T-helper 17 cell (primary cell): ENCODE measurements at places on chromosomes 4 and X. TPM values are rescaled to one million over a fixed set of nuclear protein-coding genes. Genes with fewer than 3 reads are reported as not detected.

- peaks cover 31% of the 10 kb centered on the region for H3K27me3 ChIP-seq
- no peak overlapping the region for H3K27ac ChIP-seq
- DNase-seq = no peak
- H3K4me1 ChIP-seq = no peaks in the 10 kb centered on the region
- no peak overlapping the region for H3K4me3 ChIP-seq
Measured at GRCh38 chr4:52098618-52099017, 47.5 kb downstream of the SPATA18 start.

The GDPD2 gene
- total RNA-seq = not detected

- no peaks in the 10 kb centered on the region for H3K27me3 ChIP-seq
- no peaks in the 10 kb centered on the region for H3K4me1 ChIP-seq
- no peak overlapping the region for H3K4me3 ChIP-seq
- no peak for DNase-seq
- H3K36me3 ChIP-seq = no peaks in the 10 kb centered on the region
- H3K27ac ChIP-seq = no peak overlapping the region
Measured at GRCh38 chrX:41475591-41476241, 28.6 kb downstream of the NYX start.

DNA sequence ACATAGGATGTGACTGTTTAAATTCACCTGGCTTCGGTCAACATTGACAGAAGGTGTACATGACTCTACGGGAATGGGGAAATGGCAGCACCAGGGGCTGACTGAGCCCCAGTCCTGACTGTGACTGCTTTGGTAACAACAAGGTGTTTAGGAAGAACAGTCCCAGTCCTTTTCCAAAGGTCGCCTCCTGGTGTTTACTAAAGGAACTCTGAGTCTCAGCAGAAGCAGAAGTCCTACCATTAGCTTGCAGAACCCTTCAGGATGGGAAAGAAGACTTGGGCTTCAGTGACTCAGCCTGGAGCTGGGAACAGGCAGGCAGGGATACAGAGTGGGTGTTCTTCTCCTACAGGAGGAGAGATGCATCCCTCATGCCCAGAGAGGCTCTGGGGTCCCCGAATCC lies 103.3 kb downstream of the MGST2 start:
- H3K27ac ChIP-seq = no peak overlapping the region
- peaks cover 7% of the 10 kb centered on the region for H3K27me3 ChIP-seq
- H3K4me1 ChIP-seq = no peaks in the 10 kb centered on the region
- H3K4me3 ChIP-seq = no peak overlapping the region

The KCNIP4 gene
- not detected for total RNA-seq

DNA sequence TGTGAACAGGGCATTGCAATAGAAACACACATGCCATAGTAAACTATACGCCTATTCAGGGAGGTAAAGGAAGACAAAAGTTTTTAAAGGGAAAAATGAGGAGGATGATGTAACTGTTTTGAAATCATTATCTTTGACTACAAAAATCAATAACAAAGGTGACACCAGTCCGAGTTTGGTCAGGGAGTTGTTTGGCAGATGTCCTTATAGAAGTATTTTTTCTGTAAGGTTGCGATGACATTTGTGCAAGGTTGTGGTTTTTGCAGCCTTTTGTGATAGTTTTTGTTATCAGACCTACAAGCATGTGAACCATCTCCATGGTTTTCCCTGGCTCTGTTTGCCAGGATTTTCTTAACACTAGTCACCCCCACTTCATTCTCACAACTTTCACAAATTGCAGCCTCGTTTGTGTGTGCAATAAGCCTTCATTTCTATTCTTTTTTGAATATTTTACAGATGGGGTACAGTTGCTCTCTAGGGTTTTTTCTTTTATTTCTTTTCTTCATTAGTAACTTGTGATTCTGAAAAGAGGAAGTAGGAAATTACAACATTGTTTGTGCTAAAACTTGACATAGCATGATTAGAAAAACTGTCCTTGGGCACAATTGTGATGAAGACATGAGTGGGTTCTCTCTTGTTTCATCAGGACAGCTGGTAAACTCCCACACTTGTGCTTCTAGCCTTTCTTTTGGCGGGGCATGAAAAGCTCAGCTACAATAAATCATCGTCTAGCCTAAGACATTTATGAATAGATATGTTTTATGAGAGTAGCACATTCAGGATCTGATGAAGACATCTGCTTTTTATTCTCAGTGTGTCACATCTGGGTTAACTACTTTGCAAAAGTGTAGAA lies 60.2 kb upstream of the PNPLA4 start:
- no peaks in the 10 kb centered on the region for H3K36me3 ChIP-seq
- H3K27ac ChIP-seq = no peak overlapping the region
- no peaks in the 10 kb centered on the region for H3K27me3 ChIP-seq
